D341Med (cell line): ENCODE measurements at places on chromosomes 3 and 15.

DNA sequence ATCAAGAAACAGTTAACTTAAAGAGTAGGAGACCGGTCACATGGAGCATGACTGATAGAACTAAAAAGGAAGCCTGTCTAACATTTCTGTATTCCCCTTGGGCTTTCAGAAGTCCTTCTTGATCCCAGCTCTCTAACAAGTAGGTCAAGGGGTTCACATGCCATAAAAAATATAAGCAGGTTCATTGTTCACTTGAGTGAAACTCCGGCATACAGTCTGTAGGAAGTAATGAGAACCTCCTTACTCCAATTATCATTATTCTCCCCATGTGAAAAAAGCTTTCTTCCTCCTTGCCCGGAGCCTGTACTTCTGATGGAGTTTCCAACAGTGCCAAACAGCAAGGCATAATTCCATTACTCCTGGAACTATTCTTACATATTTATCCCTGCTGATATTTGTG lies 242.8 kb upstream of the CNTN4 start:
- no peak for DNase-seq

- DNase-seq = no peak
Observed at GRCh38 chr15:48408327-48408726, 77.1 kb downstream of the DUT start.

GRCh38 chr15:89677381-89677780 lies 1.8 kb downstream of the PLIN1 start:
- no peak for DNase-seq

GRCh38 chr3:197014024-197014423 lies 15.6 kb downstream of the MELTF start:
- no peak for DNase-seq

- no peak for DNase-seq
Observed at GRCh38 chr3:97232393-97233034, 418.1 kb downstream of the EPHA6 start.

DNA sequence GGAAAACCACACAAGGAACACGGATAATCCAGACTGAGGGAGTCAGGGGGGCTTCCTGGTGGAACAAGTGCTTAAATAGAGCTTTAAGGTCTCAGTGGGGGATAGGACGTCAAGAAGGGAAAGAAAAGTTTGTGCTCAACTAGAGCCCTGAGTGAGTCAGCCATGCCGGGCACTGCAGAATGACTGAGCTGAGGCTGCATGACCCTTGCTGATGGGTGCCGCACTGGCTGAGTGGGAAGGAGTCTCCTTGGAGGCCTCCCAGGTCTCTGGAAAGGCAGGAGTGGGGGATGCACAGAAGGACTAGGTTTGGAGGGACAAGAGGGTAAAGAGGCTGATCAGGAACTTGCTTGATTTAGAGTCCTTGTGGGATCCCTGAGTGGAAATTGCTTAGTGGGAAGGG lies 150.3 kb downstream of the RPLP1 start:
- DNase-seq = no peak

DNA sequence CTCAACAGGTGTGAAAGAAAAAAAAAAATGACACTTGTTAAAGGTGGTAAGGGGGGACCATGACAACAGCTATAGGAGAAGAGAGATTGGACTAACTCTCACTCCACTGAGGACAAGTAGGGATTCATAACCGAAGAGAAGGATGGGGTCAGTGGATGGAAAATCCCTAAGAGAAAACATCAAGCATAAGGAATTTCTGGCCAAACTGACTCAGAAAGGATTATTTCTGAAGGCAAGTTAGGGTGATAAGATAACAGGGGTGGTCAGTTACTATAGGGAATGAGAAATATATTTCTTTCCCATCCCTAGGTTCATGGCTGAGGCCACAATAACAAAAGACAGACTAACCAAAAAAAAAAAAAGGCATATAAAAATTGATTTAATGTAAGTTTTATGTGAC lies 9.5 kb upstream of the RARB start:
- no peak for DNase-seq

DNA sequence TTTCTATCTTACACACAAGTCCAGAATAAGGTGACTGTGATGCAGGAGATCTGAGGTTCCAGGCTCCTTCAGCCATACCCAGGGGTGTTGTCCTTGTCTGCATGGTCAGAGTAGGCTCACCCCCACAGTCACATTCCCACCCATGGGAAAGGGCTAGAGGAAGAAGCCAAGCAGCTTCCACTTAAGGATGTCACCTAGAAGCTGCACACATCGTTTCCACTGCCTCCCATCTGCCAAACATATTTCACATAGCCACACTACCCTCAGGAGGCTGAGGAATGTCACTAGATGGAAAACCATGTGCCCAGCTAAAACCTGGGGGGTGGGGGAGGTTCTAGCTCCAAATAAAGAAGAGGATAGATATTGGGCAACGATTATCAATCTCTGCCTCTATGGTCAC lies 58.1 kb downstream of the TMEM39A start:
- DNase-seq = no peak

DNA sequence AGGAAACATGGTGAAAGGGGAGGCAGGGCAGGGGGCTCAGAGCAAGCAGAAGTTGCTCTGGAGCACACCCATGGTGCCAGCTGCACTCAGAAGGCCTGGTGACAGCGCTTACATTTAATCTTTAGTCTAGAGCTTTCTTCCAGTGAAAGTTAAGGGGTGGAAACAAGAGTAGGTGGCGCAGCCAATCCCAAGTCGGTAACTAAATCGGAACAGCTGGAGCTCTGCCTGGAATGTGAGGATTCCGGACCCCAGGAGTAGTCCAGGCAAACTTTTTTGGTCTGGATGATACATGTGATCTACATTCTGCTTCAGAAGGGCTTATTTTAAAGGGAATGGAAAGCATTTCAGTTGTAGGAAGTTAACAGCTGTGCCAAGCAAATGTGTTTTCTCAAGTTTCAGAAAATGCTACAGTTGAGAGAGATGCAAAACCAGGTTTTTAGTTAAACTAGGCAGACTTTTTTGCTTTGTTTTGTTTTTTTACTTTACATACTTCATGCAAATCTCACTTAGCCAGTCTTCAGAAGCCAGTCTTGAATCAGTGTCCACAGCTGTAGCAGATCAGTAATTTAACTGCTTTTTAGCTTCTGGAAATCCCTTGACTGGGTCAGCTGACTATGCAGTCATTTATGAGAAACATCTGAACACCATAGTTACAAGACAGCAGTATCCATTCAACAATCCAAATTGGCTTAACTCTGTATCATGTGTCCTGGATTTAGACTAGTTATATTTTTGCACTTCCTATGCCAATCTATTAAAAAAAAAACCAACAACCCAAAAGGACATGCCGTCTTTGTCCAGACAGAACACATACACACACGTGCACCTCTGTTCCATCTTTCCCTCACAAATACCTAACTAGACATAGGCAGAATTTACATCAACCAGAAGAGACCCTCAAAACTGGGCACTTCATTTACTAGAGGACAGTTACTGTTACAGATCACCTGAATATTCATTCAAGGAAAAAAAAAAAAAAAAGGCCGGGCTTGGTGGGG lies 33.2 kb downstream of the ZNF106 start:
- DNase-seq = peak; percentile 36

DNA sequence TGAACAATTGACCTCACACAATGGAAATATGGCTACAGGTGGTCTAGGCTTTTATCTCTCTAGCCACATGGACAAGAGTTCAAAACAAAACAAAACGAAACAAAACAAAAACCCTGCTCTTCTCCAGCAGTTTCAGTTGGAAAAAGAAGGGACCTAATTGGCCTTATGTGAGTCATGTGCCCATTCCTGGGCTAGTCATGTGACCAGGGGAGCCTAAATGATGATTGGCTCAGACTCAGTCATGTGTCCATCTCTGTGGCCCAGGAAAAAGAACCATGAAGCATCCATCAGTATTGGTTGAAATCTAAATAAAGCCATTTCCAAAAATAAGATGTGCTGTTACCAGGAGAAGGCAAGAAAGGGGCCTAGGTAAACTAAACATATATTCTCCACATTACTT lies 96.8 kb downstream of the ANXA2 start:
- no peak for DNase-seq

DNA sequence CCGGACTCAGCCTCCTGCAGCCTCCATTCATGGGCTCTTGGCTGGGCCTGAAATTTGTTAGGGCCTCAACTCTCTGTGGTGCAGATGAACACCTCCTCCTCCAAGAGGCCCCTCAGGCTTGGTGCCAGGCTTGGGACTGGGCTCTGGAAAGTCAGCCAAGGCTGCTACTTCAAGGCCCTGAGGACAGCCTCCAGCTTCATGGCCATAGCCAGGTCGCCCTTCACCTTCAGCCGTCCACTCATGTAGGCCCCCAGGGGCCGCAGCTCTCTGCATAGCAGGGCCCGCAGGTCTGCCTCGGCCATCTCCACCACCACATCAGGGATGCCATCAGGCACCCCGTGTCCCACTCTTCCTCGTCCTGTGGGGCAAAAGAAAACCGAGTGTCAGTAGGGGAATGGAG lies 8.3 kb downstream of the STOML1 start:
- DNase-seq = no peak

DNA sequence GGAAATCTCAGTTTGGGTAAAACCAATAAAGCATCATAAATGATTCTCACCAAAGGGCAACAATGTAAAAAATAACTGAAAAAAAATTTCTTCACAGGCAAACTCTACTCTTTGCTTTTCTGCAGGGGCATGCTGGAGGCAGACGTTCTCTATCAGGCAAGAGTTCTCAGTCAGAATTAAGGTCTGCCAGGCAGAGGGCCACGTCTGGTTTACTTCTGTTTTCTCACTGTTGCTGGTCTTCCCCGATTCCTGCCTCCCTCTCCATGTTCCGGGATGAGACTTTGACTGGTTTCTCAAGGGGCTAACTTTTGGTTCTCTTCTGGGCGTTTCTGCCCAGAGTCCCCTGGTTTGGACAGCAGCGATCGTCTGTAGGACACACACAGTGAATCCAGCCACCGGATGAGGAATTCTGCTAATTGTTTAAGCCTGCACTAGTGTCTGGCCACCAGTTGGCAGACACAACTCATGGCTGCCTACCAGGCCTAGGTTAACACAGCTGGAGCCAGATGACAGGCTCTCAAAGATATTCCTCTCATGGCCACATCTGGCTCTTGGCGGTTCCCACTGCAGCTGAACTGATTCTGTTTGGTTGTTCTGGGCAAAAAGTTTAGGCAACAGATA lies 273.1 kb downstream of the FOXP1 start:
- no peak for DNase-seq

DNA sequence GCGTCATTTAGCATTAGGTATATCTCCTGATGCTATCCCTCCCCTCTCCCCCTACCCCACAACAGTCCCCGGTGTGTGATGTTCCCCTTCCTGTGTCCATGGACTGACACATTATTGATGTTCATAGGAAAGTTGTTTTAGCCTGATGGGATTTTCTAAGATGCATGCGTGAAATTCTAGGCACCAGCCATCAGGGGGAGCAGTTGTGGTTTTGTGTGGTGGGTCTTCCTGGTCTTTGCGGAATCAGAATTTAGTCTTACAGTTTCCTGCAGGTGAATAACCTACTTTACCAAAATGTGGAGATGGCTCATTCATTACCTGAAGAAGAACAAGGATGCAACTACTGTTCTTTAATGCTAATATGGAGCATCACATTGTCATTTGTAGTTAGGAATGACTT lies 455.0 kb upstream of the THBS1 start:
- DNase-seq = peak; percentile 72

DNA sequence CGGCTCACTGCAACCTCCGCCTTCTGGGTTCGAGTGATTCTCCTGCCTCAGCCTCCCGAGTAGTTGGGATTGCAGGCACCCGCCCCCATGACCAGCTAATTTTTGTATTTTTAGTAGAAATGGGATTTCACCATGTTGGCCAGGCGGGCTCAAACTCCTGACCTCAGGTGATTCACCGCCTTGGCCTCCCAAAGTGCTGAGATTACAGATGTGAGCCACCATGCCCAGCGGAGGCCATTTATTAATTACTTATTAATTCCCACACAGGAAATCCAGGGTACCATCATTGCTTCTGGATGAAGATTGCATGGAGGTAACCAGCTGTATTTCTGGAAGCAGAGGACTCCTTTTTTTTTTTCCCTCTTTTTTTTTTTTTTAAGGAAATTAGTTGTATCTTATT lies 37.8 kb downstream of the MAP4 start:
- DNase-seq = no peak

- no peak for DNase-seq
Observed at GRCh38 chr3:176041185-176041584, 1156.1 kb downstream of the TBL1XR1 start.

DNA sequence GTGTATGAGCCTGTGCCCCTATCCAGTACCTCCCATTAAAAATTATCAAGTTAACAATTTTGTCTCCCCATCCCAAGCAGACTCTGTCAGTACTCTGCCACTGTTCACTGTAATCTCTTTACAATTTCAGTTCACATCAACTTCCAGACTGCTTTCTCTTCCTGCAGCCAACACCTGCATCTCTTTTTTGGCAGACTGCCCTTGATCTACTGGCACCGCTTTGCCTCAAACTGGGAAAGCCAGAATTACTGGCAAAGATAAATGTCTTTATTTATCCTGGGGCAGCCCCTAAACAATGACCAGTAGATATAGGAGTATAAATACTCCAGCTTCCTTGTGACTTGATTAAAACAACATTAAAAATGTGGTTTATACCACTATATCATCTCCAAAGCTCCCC lies 494.1 kb downstream of the ZNF385D start:
- DNase-seq = no peak

- DNase-seq = no peak
Observed at GRCh38 chr3:53613125-53613524, 118.7 kb downstream of the CACNA1D start.

GRCh38 chr3:55988905-55989304 lies 479.4 kb downstream of the ERC2 start:
- DNase-seq = no peak

- DNase-seq = no peak
Observed at GRCh38 chr15:74422652-74423430, 10.9 kb downstream of the SEMA7A start.

DNA sequence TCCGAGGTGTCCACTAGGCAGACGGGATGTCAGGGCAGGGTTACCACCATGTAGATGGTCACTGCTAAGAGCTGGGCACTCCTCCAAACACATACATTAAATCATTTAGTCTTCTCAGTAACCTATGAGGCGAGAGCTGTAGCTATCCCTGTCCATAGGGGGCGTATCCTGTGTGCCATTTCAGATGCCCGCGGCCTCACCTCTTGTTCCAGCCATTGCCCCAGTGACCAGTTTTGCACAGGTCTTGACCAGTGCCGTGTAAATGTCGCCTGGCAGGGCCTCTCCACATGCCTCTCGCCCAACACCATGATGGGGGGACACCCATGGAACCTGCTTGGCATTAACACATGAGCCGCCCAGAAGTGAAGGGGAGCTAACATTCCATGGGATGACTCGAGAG lies 20.8 kb upstream of the SRP14 start:
- no peak for DNase-seq

GRCh38 chr3:56655709-56656108 lies 27.4 kb downstream of the TASOR start:
- DNase-seq = no peak

- DNase-seq = no peak
Observed at GRCh38 chr15:31324186-31324585, 2.4 kb upstream of the KLF13 start.

DNA sequence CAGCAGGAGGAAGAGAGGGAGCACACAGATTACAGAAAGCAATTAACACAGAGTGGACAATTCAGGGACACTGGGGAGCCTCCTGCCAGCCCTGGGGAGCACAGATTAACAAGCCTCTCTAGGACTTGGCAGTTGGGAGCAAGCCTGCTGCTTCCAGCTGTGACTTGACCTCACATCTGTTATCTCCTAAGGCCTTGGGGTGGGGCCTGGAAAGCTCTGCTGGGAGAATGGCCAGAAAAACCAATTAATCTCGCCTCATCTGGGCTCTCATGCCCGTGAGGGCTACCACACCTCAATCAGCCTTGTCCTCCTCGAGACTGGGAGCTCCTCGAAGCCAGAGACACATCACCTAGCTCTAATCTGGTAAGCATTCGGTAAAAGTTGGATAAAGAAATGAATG lies 39.1 kb downstream of the SEMA5B start:
- DNase-seq = no peak

GRCh38 chr3:104018541-104018940 lies 1348.2 kb upstream of the ALCAM start:
- no peak for DNase-seq
